ENCODE measurements at places on chromosomes 1 and 21. TPM values are rescaled to one million over a fixed set of nuclear protein-coding genes. Genes with fewer than 3 reads are reported as not detected.

PSRC1 gene
- 21.8 TPM for total RNA-seq

ST3GAL3 gene
- 18.0 TPM for total RNA-seq

TRIM45 gene
- 11.6 TPM for total RNA-seq

B3GALT2 gene
- total RNA-seq = not detected

C4BPB gene
- total RNA-seq = not detected

LRRC3 gene
- not detected for total RNA-seq

PALMD gene
- 6.5 TPM for total RNA-seq

DISP1 gene
- 6.8 TPM for total RNA-seq

CYP4A22 gene
- total RNA-seq = not detected

SPATA6 gene
- total RNA-seq = 2.9 TPM

All from Caki2 (cell line).